ENCODE measurements at places on chromosomes 12 and 14. TPM values are rescaled to one million over a fixed set of nuclear protein-coding genes. Genes with fewer than 3 reads are reported as not detected.

Gene NEUROD4
- not detected for total RNA-seq

DNA sequence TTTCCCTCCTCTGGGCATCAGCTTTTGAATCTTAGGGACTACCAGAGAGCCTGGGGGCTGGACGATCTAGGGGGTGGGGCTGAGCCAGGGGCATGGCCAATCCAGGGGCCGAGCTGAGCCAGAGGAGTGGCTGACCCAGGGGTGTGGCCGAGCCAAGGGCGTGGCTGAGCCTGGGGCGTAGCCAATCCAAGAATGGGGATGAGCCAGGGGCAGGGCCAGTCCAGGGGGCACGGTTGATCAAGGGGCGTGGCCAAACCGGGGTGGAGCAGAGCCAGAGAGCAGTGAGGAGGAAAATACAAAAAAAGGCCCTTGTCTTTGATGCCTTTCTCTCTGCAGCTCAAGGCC lies 219.3 kb upstream of the NOS1 start:
- H3K36me3 ChIP-seq, result no peaks in the 10 kb centered on the region
- H3K27ac ChIP-seq, result no peak overlapping the region
- peaks cover 2% of the 10 kb centered on the region for H3K27me3 ChIP-seq
- H3K4me1 ChIP-seq, result no peaks in the 10 kb centered on the region
- DNase-seq, result no peak
- no peak overlapping the region for H3K4me3 ChIP-seq

- H3K4me3 ChIP-seq, result no peak overlapping the region
- peaks cover 2% of the 10 kb centered on the region for H3K27me3 ChIP-seq
- peaks cover 20% of the 10 kb centered on the region for H3K4me1 ChIP-seq
- no peaks in the 10 kb centered on the region for H3K36me3 ChIP-seq
These were observed 33.9 kb downstream of the BHLHE41 start for GRCh38 chr12:26090836-26091510.

DNA sequence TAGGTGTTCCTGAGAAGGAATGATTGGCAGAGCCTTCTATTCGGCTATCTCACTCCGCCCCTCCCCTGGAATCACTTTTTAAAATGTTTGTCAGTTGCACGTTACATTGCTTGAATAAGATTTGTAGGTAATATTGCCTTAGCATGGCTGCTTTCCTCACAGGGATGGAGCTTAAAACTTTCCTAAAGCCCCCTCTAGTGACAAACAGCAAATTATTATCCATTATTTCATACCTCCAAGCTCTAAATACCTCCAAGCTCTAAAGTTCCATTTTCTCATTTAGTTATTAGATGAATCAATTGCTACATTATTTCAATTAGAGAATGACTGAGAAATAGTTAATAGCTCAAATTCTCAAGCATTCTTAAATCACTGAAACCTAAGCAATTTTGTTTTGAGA lies 5.1 kb upstream of the SPATA7 start:
- H3K36me3 ChIP-seq, result no peaks in the 10 kb centered on the region
- no peaks in the 10 kb centered on the region for H3K27me3 ChIP-seq
- no peak overlapping the region for H3K27ac ChIP-seq
- peaks cover 11% of the 10 kb centered on the region for H3K4me1 ChIP-seq
- DNase-seq, result no peak
- H3K4me3 ChIP-seq, result no peak overlapping the region

DNA sequence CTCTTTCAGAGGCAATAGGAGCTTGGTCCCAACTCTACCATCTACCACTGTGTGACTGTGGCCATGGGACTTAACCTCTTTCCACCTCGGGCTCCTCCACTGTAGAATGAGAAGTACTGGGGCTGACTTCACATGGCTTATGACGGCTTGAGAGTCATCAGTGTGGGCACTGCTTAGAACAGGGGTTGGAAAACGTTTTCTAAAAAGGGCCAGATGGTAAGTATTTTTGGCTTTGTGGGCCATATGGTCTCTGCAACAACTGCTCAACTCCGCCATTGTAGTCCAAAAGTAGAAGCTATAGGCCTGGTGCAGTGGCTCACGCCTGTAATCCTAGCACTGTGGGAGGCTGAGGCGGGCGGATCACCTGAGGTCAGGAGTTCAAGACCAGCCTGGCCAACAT lies 69.2 kb upstream of the LTA4H start:
- no peak overlapping the region for H3K27ac ChIP-seq
- H3K4me3 ChIP-seq, result no peak overlapping the region
- no peaks in the 10 kb centered on the region for H3K4me1 ChIP-seq
- H3K27me3 ChIP-seq, result peaks cover 13% of the 10 kb centered on the region
- DNase-seq, result no peak

DNA sequence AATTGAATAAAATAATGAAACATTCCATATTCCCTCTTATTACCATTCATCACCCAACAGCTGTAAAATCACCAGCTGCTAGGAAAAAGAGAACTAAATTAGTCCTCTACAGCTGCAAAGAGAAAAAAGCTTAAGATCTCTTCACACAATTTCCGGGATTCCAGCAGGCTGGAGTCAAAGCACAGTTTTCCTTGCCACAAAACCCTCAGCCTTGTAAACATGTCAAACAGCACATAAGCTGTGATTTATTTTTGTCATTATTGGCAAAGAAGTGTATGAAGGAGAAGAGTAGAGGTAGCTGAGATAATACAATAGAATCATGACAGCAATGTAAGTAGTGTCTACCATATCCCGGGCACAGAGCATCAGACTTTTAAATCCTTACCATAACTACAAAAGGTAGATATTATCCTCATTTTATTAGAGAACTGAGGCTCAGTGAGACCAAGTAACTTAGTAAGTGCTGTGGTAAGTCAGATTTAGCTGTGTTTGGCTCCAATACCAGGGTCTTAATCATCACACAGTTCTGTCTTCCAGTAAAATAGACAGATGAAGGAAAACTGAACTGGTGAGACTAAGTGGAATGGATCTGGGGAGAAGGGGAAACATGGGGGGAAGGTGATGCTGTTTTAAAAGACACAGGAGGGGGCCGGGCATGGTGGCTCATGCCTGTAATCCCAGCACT lies 57.3 kb downstream of the NTN4 start:
- H3K4me3 ChIP-seq, result no peak overlapping the region
- H3K4me1 ChIP-seq, result peaks cover 28% of the 10 kb centered on the region
- H3K27ac ChIP-seq, result peak overlapping the region; percentile 8
- no peaks in the 10 kb centered on the region for H3K27me3 ChIP-seq

- H3K4me3 ChIP-seq, result no peak overlapping the region
- H3K27me3 ChIP-seq, result no peaks in the 10 kb centered on the region
- no peaks in the 10 kb centered on the region for H3K4me1 ChIP-seq
- H3K36me3 ChIP-seq, result no peaks in the 10 kb centered on the region
- no peak overlapping the region for H3K27ac ChIP-seq
- no peak for DNase-seq
These were observed 42.2 kb upstream of the FBXO33 start for GRCh38 chr14:39474416-39474911.

Gene CNTN1
- not detected for total RNA-seq

- peaks cover 36% of the 10 kb centered on the region for H3K4me1 ChIP-seq
- H3K4me3 ChIP-seq, result peak overlapping the region; percentile 52
- peak; percentile 44 for DNase-seq
- peak overlapping the region; percentile 51 for H3K27ac ChIP-seq
- H3K27me3 ChIP-seq, result no peaks in the 10 kb centered on the region
- no peaks in the 10 kb centered on the region for H3K36me3 ChIP-seq
These were observed 63.0 kb upstream of the BTG1 start for GRCh38 chr12:92208613-92209121.

Gene ING4
- total RNA-seq, result 28.5 TPM

Gene RBM19
- 27.0 TPM for total RNA-seq

- H3K4me1 ChIP-seq, result no peaks in the 10 kb centered on the region
- H3K27me3 ChIP-seq, result no peaks in the 10 kb centered on the region
- no peak overlapping the region for H3K4me3 ChIP-seq
- no peak overlapping the region for H3K27ac ChIP-seq
- DNase-seq, result no peak
These were observed 416.5 kb downstream of the NELL2 start for GRCh38 chr12:44459569-44459968.

DNA sequence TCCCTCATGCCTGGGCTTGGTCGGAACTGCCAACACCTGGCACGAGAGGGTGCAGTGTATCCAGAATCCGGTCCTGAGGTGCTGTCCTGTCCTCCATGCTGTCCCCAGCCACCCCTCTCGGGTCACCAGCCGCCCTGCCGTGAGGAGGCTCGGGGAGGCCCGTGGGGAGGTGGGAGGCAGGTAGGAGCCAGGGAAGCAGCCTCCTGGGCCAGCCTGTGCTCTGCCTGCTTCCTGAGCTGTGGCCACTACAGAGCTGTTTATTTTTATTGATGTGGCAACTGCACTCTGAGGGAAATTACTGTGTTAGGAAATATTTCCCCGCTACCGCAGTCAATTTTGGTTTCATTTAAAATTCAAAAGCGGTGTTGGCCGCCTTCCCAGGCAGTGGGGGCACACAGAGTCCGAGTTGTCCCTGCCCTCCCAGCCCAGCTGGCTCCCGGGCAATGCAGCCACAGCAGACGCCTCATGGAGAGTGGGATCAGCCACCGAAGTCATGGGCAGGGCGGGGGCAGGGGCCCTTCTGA lies 18.3 kb downstream of the NOC4L start:
- no peaks in the 10 kb centered on the region for H3K4me1 ChIP-seq
- DNase-seq, result peak; percentile 80
- H3K27ac ChIP-seq, result no peak overlapping the region
- H3K36me3 ChIP-seq, result no peaks in the 10 kb centered on the region

Gene DEGS2
- not detected for total RNA-seq

Gene KRT73
- total RNA-seq, result not detected

GRCh38 chr12:67726868-67727267 lies 78.3 kb downstream of the DYRK2 start:
- H3K4me1 ChIP-seq, result peaks cover 8% of the 10 kb centered on the region
- H3K27ac ChIP-seq, result no peak overlapping the region
- no peaks in the 10 kb centered on the region for H3K36me3 ChIP-seq
- H3K4me3 ChIP-seq, result no peak overlapping the region
- DNase-seq, result no peak

Gene NOVA1
- total RNA-seq, result not detected

- peaks cover 27% of the 10 kb centered on the region for H3K4me1 ChIP-seq
- no peaks in the 10 kb centered on the region for H3K27me3 ChIP-seq
- peak; percentile 59 for DNase-seq
- peak overlapping the region; percentile 71 for H3K27ac ChIP-seq
- peaks cover 21% of the 10 kb centered on the region for H3K36me3 ChIP-seq
- no peak overlapping the region for H3K4me3 ChIP-seq
These were observed 71.8 kb downstream of the PAWR start for GRCh38 chr12:79618848-79619404.

DNA sequence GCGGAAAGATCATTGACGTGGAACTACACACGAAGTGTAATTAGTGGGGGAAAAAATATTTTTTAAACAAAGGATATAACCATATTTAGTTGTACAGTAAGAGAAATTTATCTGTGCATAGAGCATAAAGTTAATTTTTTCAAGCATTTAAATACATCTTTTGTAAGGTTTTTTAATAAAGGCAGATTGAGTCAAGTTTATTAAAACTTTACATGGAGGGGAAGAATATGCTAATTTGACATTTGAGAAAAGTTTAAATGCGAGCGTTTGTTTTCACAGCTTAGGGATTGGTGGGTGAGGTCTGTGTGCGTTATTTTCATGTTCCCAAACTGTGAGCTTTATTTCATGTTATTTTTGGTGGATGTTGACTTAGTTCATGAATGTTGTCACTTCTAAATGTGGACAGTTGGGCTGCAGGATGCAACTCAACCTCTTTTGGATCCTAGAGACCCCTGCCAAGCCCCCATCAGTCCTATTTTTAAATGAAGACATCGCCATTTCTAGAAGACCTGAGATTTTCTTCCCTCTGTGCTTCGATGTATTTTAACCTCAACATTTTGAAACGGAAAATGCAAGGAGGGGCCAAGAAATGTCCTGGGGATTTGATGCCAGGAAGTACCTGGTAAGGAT lies 32.3 kb downstream of the BRI3BP start:
- no peaks in the 10 kb centered on the region for H3K4me1 ChIP-seq
- H3K36me3 ChIP-seq, result peaks cover 4% of the 10 kb centered on the region
- no peak overlapping the region for H3K4me3 ChIP-seq
- no peak for DNase-seq
